ENCODE measurements at places on chromosomes 3 and 15.

GRCh38 chr3:38049358-38050126 lies 10.5 kb downstream of the DLEC1 start:
- DNase-seq = no peak

DNA sequence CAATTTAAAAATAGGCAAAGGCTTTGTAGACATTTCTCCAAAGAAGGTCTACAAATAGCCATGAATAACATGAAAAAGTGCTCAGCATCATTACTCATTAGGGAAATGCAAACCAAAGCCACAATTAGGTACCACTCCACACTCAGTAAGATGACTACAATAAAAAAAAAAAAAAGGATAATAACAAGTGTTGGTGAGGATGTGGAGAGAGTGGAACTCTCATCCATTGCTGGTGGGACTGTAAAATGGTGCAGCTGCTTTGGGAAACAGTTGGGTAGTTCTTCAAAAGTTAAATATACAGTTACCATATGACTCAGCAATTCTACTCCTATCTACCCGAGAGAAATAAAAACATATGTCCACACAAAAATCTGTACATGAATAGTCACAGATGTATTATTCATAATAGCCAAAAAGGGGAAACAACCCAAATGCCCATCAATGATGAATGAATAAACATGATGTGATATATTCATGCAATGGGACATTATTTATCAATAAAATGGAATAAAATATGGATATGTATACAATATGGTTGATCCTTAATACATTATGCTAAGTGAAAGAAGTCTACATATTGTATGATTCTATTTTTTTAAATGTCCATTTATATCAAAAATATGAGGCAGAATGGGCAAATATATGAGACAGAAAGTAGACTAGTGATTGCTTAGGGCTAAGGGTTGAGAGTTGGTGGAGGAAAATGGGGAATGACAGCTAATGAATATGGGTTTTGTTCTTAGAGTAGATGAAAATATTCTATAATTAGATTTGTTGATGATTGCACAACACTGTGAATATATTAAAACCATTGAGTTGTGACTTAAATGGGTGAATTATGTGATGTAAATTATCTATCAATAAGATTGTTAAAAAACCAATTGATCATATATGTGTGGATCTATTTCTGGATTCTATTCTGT lies 66.1 kb upstream of the SMAD3 start:
- DNase-seq = no peak

GRCh38 chr15:32909431-32909830 lies 191.6 kb downstream of the GREM1 start:
- DNase-seq = no peak

DNA sequence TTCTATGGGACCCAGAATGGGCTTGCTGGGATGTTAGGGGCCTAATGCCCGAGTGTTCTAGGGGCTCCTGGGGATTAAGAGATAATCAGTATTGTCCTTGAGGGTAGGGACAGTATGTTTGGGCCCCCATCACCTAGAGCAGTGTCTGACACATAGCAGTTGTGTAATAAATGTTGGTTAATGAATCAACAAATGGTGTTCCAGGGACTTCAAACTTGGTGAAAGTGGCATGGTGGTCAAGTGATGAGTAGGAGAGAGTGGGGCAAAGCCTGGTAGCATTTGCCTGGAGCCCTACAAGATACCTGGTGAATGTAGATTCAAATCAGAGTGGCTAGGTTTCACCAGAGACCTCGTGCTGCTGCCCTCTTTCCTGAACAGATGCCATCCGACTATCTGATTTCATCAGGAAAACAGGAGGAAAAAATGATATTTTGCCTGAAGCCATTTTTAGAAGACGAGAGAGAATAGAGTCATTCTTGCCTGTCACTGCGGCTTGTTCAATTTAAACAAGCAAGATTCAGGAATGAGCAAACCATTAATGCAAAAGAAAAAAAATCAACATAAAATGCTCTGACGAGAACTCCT lies 117.3 kb downstream of the RPL22L1 start:
- no peak for DNase-seq

DNA sequence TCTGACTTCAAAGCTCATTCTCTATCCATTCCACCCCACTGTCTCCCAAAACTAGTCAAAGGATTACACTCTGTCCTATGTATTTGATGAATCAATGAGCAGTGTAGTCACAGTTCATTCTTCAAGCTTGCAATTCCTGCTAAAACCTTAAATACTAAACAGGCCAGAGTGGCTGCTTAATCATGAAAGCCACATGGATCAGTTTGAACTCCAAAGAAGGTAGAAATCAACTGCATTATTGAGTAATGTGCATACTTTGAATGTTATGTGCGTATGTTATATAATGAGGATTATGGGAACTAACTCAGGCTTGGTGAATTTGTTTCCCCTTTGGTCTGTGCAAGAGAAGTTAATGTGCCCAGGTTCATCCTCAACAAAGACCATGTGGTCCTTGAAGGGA lies 45.4 kb downstream of the PRICKLE2 start:
- no peak for DNase-seq

DNA sequence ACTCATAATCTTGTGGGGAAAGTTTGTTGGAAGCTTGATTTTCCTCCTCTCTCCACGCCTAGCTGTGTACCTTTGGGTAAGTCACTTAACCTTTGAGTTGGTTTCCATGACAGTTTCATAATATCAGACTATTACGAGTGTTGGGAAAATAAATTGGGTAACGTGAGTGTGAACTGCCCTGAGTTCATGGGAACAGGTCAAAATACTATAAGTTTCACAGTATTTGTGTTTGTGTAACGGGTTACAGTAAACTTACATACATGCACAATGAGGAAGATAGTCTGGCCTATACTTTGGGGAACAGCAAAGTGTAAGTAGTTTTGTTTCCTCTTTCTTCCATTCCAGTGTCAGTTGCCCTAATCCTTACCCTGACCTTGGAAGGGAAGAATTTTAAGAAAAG lies 509.9 kb downstream of the MECOM start:
- DNase-seq = no peak

DNA sequence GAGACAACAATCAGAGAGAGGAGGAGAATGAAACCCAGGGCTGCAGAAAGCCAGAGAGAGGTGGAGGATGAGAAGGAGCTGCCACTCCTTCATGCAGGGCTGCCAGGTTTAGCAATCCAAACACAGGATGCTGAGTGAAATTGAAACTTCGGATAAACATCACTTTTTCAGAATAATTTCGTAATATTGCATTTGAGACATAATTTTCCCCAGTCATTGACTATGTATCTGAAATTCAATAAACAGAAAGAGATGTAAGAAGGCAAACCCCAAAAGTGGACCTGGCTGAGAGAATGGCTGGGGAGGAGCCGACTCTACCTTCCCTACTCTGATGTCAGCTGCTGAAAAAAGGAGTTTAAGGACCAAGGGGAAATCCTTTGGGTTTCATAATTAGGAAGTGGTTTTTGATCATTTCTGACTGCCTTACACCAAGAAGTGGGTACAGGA lies 33.8 kb downstream of the SLC9A9 start:
- DNase-seq = no peak

- no peak for DNase-seq
Measured at GRCh38 chr3:62843508-62843907, 31.7 kb downstream of the CADPS start.

- DNase-seq = peak; percentile 23
Measured at GRCh38 chr3:13452490-13453335, 27.4 kb upstream of the HDAC11 start.

DNA sequence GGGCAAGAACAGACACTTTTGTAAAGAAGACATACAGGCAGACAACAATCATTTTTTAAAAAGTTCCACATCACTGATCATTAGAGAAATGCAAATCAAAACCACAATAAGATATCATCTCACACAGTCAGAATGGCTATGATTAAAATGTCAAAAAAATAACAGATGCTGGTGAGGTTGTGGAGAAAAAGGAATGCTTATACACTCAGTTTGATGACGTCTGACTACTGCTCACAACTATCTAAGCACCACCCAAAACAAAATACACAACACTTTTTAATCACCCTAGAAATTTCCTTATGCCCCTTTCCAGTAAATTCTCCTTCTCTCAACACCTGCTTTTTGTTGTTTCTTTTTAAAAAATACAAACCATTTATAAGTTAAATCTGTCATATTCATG lies 228.8 kb downstream of the ISL2 start:
- DNase-seq = no peak

DNA sequence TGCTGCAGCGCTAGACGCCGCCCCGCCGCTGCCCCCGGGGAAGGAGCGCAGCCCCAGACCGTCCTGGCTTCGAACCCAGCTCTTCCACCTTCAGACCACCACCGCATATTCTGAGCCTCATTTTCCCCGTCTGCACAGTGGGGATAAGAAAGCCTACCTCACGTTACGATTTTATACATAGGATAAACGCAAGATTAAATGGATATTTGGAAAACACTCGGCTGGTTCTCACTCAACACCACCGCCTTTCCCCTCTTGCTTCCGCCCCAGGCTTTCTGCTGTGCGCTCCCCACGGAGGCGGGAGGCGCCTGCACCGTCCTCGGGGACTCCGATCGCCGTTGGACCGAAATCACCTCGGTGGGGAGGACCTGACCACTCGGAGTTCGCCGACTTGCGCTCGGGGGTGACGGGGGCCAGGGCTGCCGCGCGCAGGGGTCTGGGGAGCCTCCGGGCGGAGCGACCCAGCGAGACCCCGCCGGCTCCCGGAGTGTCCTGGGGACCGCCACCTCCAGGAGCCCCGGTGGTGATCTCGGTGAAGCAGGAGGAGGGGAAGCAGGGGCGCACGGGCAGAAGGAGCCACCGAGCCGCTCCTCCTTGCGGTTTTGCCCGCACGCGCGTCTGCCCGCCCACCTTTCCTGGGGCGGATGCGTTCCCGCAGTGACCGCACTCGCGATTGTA lies 4.0 kb downstream of the FBXL22 start:
- no peak for DNase-seq

- no peak for DNase-seq
Measured at GRCh38 chr3:46646700-46647099, 34.4 kb downstream of the FAM240A start.

- DNase-seq = no peak
Measured at GRCh38 chr3:18712713-18713576, 287.8 kb upstream of the SATB1 start.

- DNase-seq = no peak
Measured at GRCh38 chr15:73265536-73266153, 103.1 kb downstream of the HCN4 start.

- no peak for DNase-seq
Measured at GRCh38 chr3:61848885-61849284, 287.5 kb downstream of the PTPRG start.

DNA sequence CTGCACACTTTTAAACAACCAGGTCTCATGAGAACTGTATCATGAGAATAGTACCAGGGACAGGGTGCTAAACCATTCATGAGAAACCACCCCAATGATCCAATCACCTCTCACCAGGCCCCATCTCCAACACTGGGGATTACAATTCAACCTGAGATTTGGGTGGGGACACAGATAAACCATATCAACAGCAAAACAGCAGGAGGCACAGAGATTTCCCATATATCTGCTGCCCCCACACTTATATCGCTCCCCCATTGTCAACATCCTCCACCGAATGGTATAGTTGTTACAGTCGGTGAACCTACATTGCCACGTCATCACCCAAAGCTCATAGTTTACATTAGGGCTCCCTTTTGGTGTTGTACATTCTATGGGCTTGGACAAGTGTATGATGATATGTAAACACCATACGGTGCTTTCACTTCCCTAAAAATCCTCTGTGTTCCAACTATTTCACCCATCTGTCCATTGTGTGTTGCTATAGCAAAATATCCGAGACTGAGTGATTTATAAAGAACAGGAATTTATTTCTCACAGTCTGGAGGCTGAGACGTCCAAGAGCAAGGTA lies 224.8 kb downstream of the FAM43A start:
- DNase-seq = no peak
